SW 1271 (cell line): ENCODE measurements at places on chromosomes 6 and 20.

DNA sequence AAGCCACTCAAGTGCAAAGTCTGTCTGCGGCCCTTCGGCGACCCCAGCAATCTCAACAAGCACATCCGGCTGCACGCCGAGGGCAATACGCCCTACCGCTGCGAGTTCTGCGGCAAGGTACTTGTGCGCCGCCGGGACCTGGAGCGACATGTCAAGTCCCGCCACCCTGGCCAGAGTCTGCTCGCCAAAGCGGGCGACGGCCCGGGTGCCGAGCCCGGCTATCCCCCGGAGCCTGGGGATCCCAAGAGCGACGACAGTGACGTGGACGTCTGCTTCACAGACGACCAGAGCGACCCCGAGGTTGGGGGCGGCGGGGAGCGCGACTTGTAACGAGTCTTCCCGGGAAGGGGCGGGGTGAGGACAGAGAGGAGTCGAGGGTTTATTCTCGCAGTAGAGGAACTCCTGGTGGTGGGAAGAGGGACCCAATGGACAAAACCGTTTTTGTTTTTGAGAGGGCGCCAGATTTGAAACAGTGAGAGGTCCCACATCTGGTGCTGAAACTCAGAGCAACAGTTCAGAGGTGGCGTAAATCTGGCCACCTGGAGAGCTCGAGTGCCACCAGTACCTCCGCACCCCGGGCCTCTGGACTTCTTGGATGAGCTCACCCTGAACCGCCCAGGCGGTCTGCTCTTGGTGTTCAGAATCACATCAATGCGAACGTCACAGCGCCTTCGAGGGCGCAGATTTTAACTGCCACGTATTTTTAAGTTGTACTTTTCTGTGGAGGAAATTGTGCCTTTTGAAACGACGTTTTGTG, 8.0 kb downstream of the PRDM13 start:
- peak; percentile 77 for DNase-seq

DNA sequence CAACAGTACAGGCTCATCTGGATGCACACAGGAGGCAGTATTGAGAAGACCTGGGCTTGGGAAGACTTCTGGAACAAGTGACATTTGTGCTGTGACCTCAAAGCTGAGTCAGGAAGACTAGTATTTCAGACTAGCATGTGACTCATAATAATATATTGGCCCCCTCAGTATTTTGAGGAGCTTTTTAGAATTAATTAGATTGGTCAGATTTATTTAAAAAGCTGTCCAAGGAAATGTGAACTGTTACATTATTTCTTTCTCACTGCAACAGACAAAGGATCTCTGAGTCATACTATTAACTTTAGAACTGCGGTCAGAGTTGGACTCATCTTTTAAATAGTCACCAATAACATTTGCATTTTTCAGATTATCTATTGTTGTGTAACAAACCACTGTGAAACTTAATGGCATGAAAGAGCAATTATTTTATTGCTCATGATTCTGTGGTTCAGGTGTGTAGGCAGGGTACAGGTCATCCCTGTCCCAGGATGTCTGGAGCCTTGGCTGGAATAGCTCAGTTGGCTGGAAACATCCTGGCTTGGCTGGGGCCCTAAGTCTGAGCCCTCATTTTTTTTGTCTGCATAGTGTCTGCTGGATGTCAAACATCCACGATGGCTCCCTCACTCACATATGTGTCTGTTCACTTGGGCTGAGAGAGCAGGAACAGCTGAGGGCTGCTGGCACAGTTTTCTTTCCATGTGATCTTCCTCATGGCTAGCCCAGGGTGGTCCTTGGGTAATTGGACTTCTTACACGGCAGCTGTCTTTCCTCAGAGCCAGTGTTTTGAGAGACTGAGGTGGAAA, 46.9 kb downstream of the MAP3K4 start:
- no peak for DNase-seq

- DNase-seq: no peak
Observed at GRCh38 chr20:2217857-2218539, 77.8 kb upstream of the TGM3 start.

GRCh38 chr6:161273752-161274487, at the start of gene AGPAT4:
TSS of gene AGPAT4 (minus strand) at chr6:161274061. CDS start at chr6:161232213, 41,848 bp downstream.
- DNase-seq: peak; percentile 93

GRCh38 chr20:57287901-57288300, 21.5 kb upstream of the BMP7 start:
- DNase-seq: no peak

GRCh38 chr20:33524261-33524660, 34.4 kb downstream of the CBFA2T2 start:
- DNase-seq: no peak

DNA sequence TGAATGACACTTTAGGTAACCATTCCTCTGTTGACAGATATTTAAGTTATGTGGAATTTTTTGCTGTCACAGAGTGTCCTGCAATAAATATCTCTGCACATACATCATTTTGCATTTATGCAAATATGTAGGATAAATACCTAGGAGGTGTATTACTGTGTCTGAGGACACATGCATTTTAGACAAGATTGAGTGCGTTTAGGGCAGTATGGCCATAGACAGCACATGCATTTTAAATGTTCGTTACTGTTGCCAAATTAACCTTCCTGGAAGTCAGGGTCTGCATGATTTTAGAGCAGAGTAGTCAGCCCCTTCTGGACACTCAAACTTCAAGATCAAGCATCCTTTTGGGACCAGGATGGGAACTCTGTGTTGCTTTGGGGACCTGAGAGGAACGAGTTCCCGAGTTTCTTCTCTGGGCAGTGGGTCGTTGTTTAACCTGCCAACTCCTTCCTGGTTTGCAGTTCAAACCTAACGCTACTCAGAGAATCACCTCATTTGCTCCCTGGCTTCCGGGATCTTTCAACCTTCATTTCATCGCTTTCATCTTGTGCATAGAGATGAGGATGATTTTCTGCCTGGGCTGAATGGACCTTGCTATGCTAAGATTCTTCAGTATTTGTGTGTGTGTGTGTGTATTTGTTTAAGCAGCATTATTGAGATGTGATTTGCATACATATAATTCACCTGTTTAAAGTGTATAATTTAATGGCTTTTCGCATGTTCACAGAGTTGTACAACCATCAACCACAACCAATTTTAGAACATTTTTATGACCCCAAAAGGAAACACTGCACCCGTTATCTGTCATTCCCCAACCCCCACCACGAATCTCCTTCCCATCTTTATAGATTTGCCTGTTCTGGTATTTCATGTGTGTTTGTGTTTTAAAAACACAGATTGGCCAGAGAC, 9.8 kb downstream of the BCAS4 start:
- DNase-seq: no peak

DNA sequence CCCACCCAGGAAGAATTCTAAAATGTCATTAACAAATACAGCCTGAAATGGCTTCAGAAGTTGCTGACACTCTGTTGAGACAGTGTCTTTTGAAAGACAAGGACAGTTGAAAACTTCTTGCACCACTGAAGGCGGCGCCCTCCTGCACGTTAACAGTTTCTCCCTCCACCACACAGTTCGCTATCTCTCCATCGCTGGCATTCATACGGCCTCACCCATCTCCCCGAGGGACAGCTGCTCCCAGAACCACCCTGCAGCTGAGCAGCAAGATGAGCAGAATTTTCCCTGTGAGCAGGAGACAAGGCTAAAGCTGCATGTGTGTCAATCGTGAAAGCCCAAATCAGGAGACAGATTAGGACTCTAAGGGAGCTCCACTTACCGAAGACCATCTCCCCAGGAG, 113.3 kb downstream of the LY86 start:
- no peak for DNase-seq

- DNase-seq: no peak
Observed at GRCh38 chr20:48039514-48039913, 254.2 kb upstream of the SULF2 start.

GRCh38 chr6:155530219-155530834, 74.7 kb upstream of the NOX3 start:
- DNase-seq: no peak

- no peak for DNase-seq
Observed at GRCh38 chr6:93242049-93242448, 177.3 kb downstream of the EPHA7 start.

- DNase-seq: no peak
Observed at GRCh38 chr6:33079580-33079979, 3.8 kb downstream of the HLA-DPB1 start.

DNA sequence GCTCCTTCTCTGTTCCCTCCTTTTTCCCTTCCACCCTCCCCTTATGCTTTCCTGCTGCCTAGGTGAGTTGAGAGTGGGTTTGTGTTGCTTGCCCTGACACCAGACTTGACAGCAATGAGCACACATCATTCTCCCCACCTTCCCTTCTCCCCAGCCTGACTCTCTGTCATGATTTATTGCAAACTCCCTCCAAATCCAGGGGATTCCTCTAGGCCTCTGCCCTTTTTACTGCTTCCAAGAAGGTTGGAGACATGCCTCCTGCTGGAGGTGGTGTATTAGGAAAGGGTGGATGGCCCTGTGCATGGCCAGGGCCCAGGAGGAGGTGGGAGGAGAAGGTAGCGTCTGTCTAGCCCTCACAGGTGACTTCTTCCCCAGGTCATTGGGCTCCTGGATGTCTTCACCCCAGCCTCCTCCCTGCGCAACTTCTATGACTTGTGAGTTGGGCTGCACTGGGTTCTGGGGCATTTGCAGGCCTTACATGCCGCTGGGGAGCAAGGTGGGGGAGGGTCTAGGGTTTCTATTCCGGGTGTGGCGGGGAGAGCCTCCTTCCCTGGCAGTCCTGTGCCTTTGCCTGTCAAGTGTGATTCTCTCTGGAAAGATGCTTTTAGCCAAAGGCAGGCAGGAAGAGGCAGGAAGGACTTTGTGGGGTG, 2.1 kb downstream of the MAPK13 start:
- no peak for DNase-seq

GRCh38 chr6:19731282-19731681, 105.9 kb upstream of the ID4 start:
- peak; percentile 59 for DNase-seq

DNA sequence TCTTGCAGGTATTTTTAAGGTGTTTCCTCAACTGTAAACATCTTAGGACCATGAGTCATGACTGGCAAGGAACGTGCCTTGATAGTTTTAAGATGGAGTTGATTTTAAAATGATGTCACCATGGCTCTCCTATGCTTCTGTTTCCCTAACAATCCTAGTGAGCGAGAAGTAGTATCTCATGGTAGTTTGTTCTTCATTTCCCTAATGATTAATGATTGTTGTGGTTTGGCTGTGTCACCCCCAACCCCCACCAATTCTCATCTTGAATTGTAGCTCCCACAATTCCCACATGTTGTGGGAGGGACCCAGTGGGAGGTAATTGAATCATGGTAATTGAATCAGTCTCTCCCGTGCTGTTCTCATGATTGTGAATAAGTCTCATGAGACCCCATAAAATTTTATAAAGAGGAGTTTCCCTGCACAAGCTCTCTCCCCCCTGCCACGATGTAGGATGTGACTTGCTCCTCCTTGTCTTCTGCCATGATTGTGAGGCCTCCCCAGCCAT, 16.8 kb upstream of the BNIP5 start:
- no peak for DNase-seq

DNA sequence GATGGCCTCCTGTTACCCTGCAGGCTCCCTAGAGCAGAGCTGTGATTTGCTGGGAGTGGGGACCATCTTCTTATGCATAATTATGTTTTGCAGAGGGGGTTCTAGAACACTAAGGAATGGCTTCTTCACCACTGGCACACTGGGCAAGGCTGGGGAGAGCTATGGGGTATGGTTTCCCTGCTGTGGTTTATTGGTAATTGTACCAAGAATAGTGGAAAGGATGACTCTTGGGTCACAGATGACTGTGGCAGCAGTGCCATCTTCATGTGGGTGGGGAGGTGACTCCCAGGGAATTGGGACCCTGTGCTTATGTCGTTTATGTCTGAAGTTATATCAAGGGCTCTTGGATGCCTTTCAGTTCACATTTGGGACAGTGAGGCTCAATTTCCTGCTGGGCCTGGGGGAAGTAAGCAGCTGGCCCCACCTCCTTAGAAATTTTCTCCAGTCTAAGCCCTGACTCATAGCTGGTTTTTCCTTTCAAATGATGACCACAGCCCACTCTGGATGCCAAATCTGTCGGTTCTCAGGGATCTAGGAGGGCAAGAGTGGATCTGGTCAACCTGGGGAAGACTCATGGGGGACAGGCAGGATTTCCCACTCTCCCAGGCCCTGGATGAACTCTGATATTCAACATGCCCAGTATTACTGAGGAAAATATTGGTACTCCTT, 230.8 kb downstream of the LRFN2 start:
- DNase-seq: no peak

DNA sequence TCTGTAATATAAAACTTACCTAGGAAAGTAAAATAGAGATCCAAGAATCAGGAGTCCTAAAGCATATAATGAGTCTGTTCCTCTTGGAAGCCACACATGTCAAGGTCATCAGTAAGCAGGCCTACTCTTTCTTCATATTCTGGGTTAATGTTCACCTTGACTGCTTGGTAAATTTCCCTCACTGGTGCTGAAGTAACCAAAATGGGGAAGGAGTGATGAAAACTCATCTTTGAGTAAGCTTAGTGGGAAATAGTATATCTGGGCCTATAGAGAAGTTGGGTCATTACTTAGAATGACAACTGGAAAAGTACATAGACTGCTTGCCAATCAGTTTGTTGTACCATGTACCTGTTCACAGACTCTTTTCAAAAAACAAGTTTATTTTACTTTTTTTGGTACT, 6.6 kb downstream of the TSPYL4 start:
- no peak for DNase-seq

- DNase-seq: no peak
Observed at GRCh38 chr6:154347981-154348380, 8.6 kb downstream of the IPCEF1 start.

- DNase-seq: no peak
Observed at GRCh38 chr20:59025511-59025910, 6.3 kb downstream of the TUBB1 start.

- no peak for DNase-seq
Observed at GRCh38 chr6:112178846-112179245, 75.5 kb downstream of the LAMA4 start.

GRCh38 chr20:45019762-45020123, 53.4 kb downstream of the STK4 start:
- DNase-seq: no peak

DNA sequence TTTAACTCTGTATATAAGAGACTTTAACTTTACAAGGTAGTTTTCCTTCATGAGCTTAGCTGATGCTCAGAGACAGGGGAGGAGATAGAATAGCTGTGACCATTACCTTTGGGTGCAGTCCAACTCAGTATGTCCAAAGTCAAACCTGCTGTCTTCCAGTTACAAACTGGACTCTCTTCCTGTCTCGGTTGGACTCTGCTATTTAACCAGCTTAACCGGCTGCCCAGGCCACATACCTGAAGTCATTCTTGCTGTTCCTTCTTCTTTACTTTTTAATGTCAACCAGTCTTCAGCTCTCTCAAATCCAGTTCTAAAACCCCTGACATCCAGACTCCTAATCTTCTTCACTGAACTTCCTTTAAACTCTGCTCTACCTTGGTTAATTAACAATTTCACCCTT, 138.3 kb upstream of the TSHZ2 start:
- no peak for DNase-seq
